ENCODE measurements at places on chromosomes 4 and X.

DNA sequence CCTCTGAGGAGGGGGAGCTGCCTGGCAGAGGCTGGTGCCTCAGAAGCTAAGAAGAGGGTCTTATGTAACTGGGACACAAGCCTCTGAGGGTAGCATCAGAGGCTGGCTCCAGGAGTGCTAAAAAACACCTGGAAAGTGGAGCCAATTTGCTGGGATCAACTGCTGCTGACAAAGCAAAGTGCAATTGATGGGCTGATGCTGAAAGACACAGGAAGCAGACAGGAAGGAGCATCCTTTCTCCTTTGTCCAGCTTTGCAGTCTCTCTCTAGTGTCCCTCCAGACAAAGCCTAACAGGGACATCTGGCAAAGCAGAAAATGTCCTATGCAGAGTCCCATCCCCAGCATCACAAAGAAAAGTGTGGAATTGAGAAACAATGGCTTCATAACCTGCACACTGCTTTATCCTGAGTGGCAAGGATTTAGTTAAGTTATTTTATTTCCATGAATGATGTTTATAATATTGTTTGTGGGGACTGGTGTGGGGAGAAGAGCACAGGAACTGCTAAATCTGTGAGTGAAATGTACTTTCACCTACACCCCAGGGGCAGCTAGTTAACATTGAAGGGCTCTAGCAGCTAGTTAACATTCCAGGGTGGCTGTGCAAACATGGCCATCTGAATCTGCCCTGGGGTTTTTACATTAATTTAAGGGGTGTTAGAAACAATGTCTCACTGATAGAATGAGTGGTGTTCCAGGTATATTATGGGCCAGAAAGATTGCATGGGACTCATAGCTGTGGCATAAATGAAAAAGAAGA is 25.6 kb upstream of the MBTPS2 start:
- DNase-seq: no peak

GRCh38 chr4:121958777-121959176 is 6.9 kb upstream of the TRPC3 start:
- no peak for DNase-seq

- DNase-seq: no peak
These were observed 158.6 kb downstream of the STPG2 start for GRCh38 chr4:97984545-97985131.

- DNase-seq: no peak
These were observed 94.5 kb downstream of the DHX15 start for GRCh38 chr4:24489870-24490269.

- DNase-seq: no peak
These were observed 417.4 kb upstream of the FAT1 start for GRCh38 chr4:187141101-187141500.

GRCh38 chr4:118173126-118173525 is 138.8 kb downstream of the NDST3 start:
- no peak for DNase-seq

- no peak for DNase-seq
These were observed 233.6 kb downstream of the EVC2 start for GRCh38 chr4:5474756-5475155.

DNA sequence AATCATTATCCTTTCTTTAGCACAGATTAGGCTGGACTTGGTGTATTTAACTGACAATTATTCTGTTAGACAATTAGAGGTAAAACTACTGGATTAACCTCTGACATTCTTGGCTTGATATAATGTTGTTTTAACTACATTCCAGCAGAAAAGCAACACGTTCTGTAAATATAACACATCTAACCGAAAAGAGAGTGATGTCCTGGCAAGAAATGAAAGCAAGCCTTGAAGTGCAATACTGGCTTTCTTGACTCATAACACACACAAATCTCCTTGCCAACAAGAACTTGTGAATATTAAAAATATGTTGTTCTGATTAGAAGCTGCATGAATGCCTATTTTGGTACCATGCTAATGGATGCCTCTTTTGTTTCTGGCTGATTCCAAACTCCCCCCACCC is 76.4 kb downstream of the EFHC2 start:
- no peak for DNase-seq

- no peak for DNase-seq
These were observed 945.1 kb downstream of the ADGRL3 start for GRCh38 chr4:62145276-62145675.

- no peak for DNase-seq
These were observed 375.2 kb downstream of the MAGEE1 start for GRCh38 chrX:76802708-76803107.

DNA sequence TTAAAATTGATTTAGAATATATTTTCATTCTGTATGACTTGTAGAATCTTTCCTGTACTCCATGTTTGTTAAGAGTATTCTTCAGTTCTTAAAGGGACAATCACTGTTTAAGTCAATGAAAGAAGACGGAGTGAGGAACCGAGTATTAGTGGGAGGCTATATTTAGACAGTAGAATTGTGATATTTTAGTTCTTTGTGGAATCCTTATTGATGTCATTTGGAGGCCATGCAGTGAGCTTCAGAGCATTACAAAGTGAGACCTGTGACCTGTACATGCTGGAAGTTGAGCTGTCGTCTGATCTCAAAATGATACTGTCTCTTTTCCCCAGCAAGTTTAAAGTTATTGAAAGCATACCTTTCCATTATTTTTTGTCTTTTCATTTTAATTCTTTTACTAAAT is 394.7 kb downstream of the GALNTL6 start:
- DNase-seq: no peak

GRCh38 chrX:856566-857290 is 226.1 kb downstream of the SHOX start:
- DNase-seq: no peak

- DNase-seq: peak; percentile 95
These were observed at the start of gene PAPSS1 for GRCh38 chr4:107719922-107720722. PAPSS1 (minus strand) TSS chr4:107720234; CDS start chr4:107720179, 55 bp downstream.

- DNase-seq: no peak
These were observed 14.6 kb downstream of the CTBP1 start for GRCh38 chr4:1234309-1234695.

GRCh38 chr4:157045507-157046127 is 30.3 kb upstream of the GLRB start:
- no peak for DNase-seq

- no peak for DNase-seq
These were observed 6.0 kb downstream of the HTRA3 start for GRCh38 chr4:8275548-8275910.

DNA sequence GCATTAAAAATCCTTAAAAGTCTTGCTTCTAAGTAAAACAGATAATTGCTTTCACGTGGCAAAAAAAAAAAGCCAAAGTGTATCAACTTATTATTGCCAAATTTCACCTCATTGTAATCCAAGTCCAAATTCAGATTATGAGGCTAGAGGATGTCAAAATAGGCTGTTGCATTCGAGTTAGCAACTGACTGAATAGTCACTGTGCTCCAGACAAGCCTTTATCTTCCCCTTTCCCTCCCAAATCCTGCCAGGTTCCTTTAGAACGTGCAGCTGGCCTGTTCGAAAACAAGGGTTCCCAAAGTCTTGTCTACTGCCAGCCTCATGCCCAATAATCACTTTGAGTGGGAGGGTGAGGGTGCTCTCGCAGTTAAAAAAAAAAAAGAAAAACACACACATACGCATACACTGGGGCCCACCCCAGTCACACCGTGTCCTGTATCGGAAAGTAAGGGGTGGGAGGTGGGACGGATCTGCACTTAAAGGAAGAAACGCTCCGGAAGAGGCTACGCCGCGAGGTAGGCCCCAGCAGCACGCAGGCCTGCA is 603 bp downstream of the MAD2L1 start:
- DNase-seq: no peak

- DNase-seq: no peak
These were observed 2396.7 kb downstream of the PCDH7 start for GRCh38 chr4:33116871-33117270.

GRCh38 chr4:183681119-183681518 is 22.0 kb downstream of the TRAPPC11 start:
- DNase-seq: no peak

DNA sequence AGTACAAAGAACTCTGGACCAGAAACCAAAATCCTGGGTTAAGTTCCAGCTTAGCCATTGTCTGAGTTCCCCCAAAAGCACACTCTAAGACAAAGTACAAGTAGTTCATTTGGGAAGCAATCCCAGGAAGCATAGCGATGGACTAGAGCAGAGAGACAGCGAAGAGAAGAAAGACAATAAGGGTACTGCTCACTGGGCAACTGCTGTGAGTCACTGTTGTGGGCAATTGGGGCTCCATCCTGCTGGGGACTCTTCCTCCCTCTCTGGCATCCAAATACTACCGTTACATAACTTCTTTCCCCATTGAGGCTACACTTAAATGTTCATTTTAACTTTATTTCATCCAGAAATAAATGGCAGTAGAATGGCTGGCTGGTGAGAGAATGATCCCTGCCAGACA is 14.1 kb downstream of the SRPX start:
- no peak for DNase-seq

GRCh38 chr4:83832110-83832825 is 296.4 kb downstream of the GPAT3 start:
- DNase-seq: no peak

GRCh38 chrX:71945237-71945805 is 34.7 kb downstream of the NHSL2 start:
- DNase-seq: no peak

GRCh38 chr4:14410516-14410915 is 591.8 kb upstream of the CPEB2 start:
- DNase-seq: no peak

GRCh38 chr4:38109370-38109769 is 149.2 kb downstream of the PTTG2 start:
- no peak for DNase-seq

DNA sequence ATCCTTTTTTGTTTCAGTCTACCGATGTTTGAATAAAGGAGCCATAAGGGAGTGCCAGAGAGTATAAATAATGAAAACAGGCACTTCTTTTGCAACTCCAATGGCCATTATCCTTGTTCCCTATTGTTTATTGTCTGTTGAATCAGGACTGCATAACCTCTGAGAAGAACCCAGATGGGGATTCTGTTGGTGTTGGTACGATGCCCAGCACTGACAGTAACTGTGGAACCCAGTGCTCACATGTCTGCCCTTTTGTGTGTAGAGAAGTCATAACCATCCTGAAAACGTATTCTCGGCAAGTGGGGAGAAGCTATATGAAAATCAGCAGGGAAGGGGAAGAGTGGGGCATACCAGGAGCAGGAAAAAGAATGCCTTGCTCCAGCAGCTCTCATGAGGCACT is 195.1 kb upstream of the EDNRA start:
- no peak for DNase-seq

- DNase-seq: peak; percentile 27
These were observed 6.7 kb upstream of the ERCC6L start for GRCh38 chrX:72245461-72246089.

DNA sequence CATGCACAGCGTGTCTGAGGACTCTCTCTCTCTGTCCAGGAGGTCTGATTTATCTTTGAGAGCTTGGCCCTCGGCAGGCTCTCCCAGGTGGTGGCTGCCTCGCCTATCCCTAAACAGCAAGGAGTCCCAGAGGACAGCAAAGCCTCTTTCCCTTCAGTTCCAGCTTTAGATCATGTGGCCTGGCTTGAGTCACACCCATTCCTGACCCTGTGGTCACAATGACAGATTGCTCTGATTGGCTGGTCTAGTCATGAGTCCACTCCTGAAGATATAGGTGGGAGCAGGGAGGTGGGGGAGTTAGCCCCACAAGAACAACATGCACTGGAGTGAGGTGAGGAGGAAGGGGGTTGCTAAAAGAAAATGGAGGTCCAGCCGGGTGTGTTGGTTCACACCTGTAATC is 12.1 kb upstream of the PORCN start:
- DNase-seq: no peak

- DNase-seq: no peak
These were observed 127.3 kb downstream of the MAD2L1 start for GRCh38 chr4:119939071-119939995.

DNA sequence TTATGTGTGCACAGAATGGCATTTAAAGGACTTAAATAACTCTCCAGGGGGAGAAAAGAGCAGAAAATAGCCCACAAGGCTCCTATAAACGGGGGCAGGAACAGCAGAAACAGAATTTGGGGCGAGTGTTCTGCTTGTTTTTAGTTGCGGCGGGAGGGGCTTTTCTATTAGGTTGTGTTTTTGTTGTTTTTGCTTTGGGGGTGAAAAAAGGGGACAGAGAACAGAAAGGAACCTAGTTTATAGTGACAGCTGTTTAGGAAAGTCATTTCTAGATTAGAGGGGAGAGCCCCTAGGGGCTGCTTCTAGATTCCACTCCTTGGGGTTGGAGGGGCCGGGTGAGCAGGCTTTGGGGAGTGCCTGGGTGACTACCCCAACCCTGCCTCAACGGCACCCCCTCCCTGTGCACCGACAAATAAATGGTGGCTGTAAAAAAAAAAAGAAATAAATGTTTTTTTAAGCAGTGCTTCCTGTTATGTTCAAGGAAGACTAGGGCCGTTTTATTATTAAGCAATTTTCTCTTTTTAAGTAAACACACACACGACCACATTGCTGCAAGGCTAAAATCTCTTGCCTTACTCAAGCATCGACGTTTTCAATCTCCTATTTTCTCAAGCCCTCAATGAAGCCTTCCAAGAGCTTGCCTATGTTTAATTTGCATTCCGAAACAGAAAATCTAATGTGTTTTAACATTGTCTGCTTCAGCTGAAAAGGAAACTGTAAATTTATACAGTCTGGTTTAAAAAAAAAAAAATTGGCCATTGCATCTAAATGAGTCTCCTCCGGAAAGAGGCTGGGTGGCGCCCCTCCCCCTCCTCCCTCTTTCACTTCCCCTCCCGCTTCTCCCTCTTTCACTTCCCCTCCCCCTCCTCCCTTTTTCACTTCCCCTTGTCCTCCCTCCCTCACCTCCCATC is 123.3 kb upstream of the TBL1X start:
- peak; percentile 46 for DNase-seq

- DNase-seq: no peak
These were observed 45.7 kb downstream of the BEND2 start for GRCh38 chrX:18174971-18175370.

- no peak for DNase-seq
These were observed 795.7 kb downstream of the ADGRL3 start for GRCh38 chr4:61995717-61996340.

DNA sequence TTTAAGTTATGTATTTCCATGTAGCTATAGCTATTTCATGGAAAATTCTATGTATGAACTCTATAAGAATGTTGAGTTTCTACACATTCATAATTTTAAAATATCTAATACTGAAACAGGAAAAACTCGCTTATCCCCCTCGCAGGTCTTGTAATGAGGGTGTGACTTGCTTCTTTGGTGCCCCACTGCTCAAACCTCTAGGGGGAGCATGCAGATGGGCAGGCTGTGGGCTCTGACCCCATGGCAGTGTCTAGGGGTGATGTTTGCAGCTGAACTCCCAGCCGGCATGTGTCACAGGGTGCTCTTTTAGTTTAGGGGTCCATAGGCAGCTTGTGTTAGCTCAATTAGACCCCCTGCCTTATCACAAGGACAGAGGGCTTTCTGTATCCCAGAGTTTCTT is 1825.7 kb upstream of the ADGRL3 start:
- no peak for DNase-seq

Measured in activated CD4-positive, alpha-beta T cell treated with anti-CD3 and anti-CD28 coated beads, Interleukin-2, amount 50 U/mL, for 1 hour (primary cell).